ENCODE measurements at places on chromosomes 16 and 17.
A peak's percentile ranks its signal among the peaks of the same experiment; 100 is the strongest.

- H3K4me3 ChIP-seq, result no peak overlapping the region
- H3K36me3 ChIP-seq, result no peaks in the 10 kb centered on the region
- ATAC-seq, result no peak
- no peak overlapping the region for H3K27ac ChIP-seq
- H3K27me3 ChIP-seq, result no peaks in the 10 kb centered on the region
- no peaks in the 10 kb centered on the region for H3K4me1 ChIP-seq
Measured at GRCh38 chr17:58956997-58957724, 149.5 kb downstream of the TRIM37 start.

DNA sequence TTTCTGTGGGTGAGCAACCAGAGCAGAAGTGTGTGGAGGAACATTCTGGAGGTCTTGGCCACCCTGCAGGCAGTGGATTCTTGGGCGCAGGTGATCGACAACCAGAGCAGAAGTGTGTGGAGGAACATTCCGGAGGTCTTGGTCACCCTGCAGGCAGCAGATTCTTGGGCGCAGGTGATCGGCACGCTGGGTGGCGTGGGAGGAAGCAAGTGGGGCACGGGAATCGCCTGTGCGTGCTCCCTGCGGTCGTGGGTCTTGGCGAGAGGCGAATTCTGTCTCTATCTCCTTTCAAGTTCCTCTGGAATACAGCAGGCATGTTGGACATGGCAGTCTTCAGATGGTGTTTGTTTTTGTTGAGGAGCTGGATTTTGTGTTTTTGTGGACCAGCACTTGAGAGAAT lies 30.7 kb upstream of the ZNF750 start:
- H3K4me1 ChIP-seq, result peaks cover 4% of the 10 kb centered on the region
- no peak overlapping the region for H3K27ac ChIP-seq
- ATAC-seq, result no peak
- no peak overlapping the region for H3K4me3 ChIP-seq
- H3K27me3 ChIP-seq, result no peaks in the 10 kb centered on the region

DNA sequence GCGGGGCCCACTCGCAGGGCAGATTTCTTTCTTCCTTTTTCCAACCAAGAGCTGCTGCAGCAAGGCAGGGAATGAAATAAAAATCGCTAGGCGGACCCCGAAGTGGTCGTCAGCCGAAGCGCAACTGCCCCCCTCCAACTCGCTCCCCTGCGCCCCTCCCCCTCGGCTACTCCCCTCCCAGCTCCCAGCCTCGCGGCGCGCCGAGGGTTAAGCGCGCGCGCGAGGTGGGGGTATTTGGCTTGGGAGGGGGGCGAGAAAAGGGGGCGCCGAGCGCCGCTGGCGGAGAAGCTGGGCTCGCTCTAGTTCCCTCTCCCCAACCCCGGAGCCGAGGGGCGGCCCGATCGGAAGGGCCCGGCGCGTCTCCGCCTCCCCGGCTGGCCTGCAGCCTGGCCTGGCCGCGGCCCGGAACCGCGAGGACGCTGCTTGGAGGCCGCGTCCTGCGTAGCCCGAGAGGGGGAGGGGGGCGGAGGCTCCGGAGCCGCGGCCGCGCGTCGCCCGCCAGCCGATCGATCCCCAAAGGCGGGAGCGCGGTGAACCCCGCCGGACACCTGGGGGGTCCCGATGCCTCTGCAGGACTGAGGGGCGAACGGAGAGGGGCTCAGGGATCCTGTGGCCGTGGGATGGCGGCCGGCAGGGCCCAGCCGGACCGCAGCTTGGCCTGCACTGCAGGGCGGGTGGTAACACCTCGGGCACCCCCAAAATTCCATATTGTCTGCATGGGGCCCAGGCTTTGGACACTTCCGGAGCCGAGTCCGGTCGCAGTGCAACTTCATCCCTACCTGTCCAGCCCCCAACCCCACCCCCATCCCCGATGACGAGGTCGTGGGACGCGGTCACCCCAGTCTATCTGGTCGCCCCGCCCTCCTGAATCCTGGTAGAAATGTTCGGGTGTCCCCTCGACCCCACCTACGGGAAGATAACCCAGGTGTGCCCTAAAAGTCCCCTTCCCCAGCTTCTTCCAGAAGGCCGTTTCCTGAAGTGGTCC lies 4.9 kb upstream of the CBX4 start:
- H3K36me3 ChIP-seq, result no peaks in the 10 kb centered on the region
- ATAC-seq, result peak; percentile 66
- peak overlapping the region; percentile 64 for H3K27ac ChIP-seq
- H3K4me1 ChIP-seq, result peaks cover 42% of the 10 kb centered on the region
- peaks cover 87% of the 10 kb centered on the region for H3K27me3 ChIP-seq

GRCh38 chr17:28698253-28698941 lies 13.3 kb downstream of the PROCA1 start:
- H3K36me3 ChIP-seq, result no peaks in the 10 kb centered on the region
- H3K4me1 ChIP-seq, result no peaks in the 10 kb centered on the region
- no peak for ATAC-seq
- H3K27me3 ChIP-seq, result no peaks in the 10 kb centered on the region
- no peak overlapping the region for H3K4me3 ChIP-seq

GRCh38 chr17:31481783-31482081 lies 90.3 kb downstream of the RAB11FIP4 start:
- no peaks in the 10 kb centered on the region for H3K36me3 ChIP-seq
- peaks cover 45% of the 10 kb centered on the region for H3K27me3 ChIP-seq
- no peak for ATAC-seq
- no peak overlapping the region for H3K4me3 ChIP-seq
- no peaks in the 10 kb centered on the region for H3K4me1 ChIP-seq
- no peak overlapping the region for H3K27ac ChIP-seq

DNA sequence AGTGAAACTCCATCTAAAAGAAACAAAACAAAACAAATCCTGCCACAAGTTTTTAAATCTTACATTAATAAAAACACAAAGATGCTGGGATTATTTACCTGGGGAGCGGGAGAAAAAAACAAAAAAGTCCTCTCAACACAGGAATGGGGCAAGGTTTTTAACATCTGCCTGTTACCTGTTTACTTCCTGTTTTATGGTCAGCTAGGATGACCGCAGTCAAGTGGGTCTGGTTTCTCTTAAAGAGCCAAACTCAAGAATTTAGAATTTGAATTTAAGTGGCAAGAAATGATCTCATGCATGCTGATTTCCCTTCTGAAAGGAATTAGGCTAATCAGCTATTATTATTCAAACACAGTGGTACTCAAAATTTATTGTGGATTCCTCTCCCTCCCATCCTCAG lies 39.7 kb upstream of the TBC1D3K start:
- H3K4me1 ChIP-seq, result no peaks in the 10 kb centered on the region
- H3K27me3 ChIP-seq, result no peaks in the 10 kb centered on the region

GRCh38 chr17:17170346-17170985 lies 35.7 kb downstream of the PLD6 start:
- H3K36me3 ChIP-seq, result peaks cover 99% of the 10 kb centered on the region
- H3K4me1 ChIP-seq, result no peaks in the 10 kb centered on the region
- H3K4me3 ChIP-seq, result no peak overlapping the region
- H3K27me3 ChIP-seq, result no peaks in the 10 kb centered on the region
- ATAC-seq, result no peak

GRCh38 chr16:82192665-82193064 lies 22.6 kb upstream of the MPHOSPH6 start:
- H3K27ac ChIP-seq, result no peak overlapping the region
- no peaks in the 10 kb centered on the region for H3K4me1 ChIP-seq
- H3K4me3 ChIP-seq, result no peak overlapping the region
- peaks cover 5% of the 10 kb centered on the region for H3K27me3 ChIP-seq

GRCh38 chr16:77863250-77863649 lies 74.9 kb downstream of the VAT1L start:
- H3K4me1 ChIP-seq, result no peaks in the 10 kb centered on the region
- H3K27me3 ChIP-seq, result peaks cover 6% of the 10 kb centered on the region
- H3K36me3 ChIP-seq, result no peaks in the 10 kb centered on the region

DNA sequence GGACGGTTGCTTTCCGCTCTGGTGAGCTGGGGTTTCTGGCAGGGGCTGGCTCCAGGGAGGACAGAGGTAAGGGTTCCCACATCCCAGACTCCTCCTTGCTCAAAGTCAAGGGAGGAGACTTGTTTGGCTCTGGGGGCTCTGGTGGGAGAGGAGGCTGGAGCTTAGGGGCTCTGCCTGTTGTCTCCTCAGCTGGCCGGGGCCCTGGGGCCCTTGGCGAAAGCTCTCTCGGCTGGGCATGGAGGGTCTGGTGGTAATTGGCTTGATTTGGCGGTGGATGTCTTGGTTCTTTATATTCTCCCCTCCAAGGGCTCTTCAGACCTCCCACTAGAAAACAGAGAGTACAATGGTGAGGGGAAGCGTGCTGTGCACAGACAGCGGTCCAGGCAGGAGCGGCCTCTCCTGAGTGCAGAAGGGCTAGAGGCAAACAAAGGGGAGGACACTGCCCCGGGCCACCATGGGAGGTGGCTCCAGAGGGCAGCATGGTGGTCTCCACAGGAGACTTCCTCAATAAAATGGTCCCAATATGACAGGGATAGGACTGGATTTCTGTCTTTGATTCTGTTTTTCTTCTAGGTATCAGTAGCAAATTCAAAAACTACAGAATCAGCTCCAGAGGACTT lies 5.7 kb upstream of the SPATA32 start:
- no peak overlapping the region for H3K4me3 ChIP-seq
- H3K27ac ChIP-seq, result no peak overlapping the region
- no peaks in the 10 kb centered on the region for H3K27me3 ChIP-seq
- no peaks in the 10 kb centered on the region for H3K36me3 ChIP-seq
- H3K4me1 ChIP-seq, result peaks cover 10% of the 10 kb centered on the region

DNA sequence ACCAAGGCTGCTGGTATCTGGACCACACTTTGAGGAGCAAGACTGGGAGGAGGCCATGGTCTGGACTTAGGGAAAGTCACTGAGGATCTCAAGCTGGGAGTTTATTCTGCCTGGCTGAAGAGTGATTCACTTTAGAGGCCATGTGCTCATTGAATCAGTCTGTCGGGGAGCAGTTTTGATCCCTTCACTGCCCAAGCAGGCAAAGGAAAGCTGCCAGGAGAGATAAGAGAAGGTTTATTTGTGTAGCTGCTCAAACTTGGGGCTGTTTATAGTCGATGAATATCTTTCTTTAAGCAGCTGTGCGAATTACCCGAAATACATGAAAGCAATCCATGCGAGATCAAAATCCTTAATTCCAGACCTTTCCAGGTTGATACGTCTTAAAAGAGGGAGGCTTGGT lies 544.4 kb upstream of the EEF2KMT start:
- no peak overlapping the region for H3K27ac ChIP-seq
- peaks cover 25% of the 10 kb centered on the region for H3K27me3 ChIP-seq
- H3K4me1 ChIP-seq, result no peaks in the 10 kb centered on the region
- ATAC-seq, result no peak
- H3K36me3 ChIP-seq, result no peaks in the 10 kb centered on the region

GRCh38 chr17:56699186-56699894 lies 105.8 kb downstream of the NOG start:
- no peak overlapping the region for H3K4me3 ChIP-seq
- H3K27me3 ChIP-seq, result no peaks in the 10 kb centered on the region
- H3K27ac ChIP-seq, result peak overlapping the region; percentile 87
- H3K36me3 ChIP-seq, result no peaks in the 10 kb centered on the region
- peaks cover 17% of the 10 kb centered on the region for H3K4me1 ChIP-seq

DNA sequence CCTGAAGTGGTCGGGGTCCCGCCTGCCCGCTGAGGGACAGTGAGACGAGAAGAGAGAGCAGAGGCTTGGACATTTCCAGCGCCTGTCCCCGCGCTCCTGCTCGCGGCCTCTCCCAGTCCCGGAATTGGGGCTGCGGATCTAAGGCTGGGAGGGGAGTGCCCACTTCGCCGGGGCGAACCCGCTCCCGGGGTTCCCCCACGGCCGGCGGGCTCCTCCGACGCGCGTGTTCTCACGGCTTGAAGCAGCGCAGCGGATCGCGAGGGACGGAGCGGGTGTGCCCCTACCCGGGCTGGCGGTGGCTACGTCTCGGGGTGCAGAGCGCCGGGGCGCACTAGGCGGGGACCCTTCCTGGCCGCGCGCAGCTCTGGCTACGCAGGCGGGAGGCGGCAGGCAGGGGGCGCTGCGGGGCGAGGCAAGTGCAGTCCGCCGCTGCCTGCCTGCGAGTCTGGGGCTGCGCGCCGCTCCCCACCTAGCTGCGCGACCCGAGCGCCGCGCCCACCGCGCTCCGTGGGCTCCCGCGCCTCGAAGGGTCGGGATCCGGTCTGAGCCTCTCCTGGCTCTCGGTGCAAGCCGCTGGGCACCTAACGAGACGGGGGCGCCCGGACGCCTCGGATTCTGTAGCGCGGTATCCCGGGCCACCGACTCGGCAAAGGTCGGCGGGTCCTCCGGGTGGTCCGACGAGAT lies 1.2 kb downstream of the NGFR start:
- H3K36me3 ChIP-seq, result no peaks in the 10 kb centered on the region
- peaks cover 55% of the 10 kb centered on the region for H3K27me3 ChIP-seq
- peak overlapping the region; percentile 62 for H3K4me3 ChIP-seq
- H3K27ac ChIP-seq, result no peak overlapping the region
- peaks cover 29% of the 10 kb centered on the region for H3K4me1 ChIP-seq

DNA sequence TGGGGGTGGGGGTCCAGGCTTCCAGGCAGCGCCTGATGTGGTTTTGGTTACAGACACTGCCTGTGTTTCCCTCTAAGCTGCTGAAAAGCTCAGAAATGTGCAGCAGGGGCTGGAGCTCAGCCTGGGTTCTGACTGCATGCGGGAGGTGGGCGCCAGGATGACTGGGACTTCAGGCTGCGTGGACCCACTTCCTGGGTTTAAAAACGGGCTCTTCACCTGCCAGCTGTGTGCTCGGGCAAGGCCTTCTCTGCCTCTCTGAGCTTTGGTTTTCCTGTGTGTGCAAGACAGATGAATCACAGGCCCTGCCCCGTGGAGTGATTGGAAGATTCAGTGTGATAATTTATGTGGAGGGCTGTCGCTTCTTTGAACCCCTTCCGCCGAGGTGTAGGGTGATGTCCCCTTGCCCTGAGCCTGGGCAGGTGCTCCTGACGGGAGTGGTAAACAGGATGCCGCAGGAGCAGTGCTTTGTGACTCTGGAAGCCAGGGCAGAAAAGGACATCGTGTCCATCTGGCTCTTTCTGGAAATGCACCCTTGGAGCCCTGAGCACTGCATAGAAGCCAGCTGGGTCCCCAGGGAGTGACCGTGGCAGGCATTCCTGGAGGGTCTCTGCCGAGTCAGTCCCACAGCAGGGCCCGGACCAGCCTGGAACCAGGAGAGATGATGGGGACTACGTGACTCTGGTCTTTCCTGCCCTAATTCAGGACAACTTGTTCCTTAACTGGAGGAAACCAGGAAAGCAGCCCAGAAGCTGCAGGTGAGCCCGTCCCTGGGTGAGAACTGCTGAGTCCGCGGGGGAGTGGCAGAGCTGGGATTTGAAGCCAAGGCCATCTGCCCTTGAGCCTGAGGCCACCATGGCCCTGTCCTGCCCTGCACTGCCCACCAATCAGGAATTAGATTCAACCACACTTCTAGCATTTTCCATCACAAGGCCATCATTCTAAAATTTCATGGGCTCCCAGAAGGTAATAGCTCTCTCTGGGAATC lies 28.5 kb upstream of the SLC7A5 start:
- no peaks in the 10 kb centered on the region for H3K4me1 ChIP-seq
- H3K27ac ChIP-seq, result no peak overlapping the region
- H3K27me3 ChIP-seq, result peaks cover 6% of the 10 kb centered on the region
- no peak for ATAC-seq
